ENCODE measurements at places on chromosomes 1 and 21.

DNA sequence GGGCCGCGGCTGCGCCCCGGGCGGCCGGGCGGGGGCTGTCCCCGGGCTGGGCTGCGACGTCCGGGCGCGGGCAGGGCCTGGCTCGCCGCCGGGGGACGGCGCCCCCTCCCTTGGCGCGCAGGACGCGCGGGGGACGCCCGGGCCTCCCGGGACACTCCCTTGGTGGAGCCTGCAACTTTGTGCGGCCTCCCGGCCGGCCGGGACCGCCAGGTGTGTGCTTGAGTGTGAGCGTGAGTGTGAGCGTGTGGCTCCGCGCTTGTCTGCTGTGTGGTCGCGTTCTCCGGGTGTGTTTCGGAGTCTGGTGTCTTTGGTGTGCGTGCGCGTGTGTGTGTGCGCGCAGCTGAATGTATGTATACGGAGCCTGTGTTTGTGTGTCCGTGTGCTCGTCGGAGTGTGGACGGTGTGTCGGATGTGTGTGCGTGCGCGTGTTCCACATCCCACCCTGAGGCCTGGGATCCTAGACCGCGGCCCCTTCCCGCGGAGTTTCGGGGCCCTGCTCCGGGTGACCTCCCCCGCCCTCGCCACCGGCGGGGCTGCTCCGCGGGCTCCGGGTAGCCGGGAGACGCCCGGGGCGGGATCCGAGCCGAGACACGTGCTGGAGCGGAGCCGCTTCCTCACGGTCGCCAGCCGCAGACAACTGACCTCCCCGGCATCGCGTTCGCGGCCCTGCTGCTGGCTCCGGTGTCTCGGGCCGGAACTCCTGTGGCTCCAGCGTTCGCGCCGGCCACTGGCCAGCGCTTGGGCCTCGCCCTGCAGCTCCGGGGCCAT is 1.7 kb downstream of the PTPRU start:
- DNase-seq, result peak; percentile 46

GRCh38 chr1:30311749-30312148 is 411.6 kb downstream of the MATN1 start:
- no peak for DNase-seq

DNA sequence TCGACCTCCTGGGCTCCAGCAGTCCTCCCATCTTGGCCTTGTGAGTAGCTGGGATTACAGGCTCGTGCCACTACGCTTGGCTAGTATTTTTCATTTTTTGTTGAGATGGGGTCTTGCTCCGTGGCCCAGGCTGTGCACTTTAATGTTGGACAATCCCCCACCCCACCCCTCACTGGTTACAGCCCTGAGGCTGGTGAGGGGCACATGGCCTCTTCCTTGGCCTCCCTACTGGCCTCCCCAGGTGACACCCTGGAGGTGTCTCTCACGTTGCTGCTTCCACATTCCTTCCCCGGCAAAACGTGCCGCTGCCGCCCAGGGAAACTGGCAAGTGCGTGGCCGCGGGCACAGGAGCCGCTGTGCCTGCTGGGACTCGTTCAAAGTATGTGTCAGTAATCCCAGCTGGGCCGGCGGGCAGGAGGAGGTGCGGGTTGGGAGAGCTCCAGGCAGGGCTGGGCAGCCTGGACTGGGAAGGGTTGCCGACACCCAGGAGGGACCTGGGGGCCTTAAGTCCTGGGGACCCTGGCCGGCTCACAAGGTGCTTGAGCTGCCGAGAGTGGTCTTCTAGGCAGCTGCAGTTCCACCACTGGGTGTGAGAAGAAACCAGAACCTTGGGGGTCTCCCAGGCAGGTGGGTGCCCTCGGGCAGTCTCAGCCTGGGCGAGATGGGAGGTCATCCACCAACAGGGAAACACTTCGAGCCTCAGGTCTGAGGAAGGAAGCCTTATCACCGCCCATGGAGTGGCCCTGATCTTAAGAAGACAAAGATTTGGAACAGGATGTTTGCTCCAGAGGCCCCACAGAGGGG is 6.5 kb downstream of the WNT3A start:
- no peak for DNase-seq

- no peak for DNase-seq
Observed at GRCh38 chr21:43325968-43326715, 100.8 kb downstream of the SIK1 start.

DNA sequence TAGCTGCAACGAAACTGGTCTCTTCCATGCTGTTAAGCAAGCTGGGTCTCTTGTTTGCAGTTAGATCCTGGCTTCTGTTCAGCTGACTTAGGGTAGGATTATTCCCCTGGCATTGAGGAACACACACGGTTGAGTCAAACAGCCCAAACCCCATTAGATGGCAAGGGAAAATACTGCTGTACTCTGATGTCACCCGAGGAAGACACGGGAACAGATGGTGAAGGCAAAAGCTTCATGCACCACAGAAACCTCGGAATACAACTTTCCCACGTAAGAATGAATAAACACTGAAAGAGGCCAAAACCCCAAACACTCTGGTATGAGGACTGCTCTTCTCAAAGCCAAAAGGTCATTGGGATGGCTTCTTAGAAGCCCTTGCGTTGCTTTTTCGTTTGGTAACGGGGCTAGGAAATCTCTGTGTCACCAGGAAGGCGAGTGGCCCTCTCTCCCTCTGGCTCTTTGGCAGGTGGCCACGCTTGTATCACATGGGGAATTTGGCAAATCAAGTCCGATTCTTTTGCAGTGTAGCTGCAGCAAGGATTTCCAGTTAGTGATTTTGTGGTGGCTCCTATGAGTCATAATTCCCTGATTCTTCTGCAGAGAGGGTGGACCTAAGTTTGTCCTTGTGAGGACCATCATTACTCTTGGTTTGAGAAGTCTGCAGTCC is 16.7 kb upstream of the LYST start:
- peak; percentile 88 for DNase-seq

DNA sequence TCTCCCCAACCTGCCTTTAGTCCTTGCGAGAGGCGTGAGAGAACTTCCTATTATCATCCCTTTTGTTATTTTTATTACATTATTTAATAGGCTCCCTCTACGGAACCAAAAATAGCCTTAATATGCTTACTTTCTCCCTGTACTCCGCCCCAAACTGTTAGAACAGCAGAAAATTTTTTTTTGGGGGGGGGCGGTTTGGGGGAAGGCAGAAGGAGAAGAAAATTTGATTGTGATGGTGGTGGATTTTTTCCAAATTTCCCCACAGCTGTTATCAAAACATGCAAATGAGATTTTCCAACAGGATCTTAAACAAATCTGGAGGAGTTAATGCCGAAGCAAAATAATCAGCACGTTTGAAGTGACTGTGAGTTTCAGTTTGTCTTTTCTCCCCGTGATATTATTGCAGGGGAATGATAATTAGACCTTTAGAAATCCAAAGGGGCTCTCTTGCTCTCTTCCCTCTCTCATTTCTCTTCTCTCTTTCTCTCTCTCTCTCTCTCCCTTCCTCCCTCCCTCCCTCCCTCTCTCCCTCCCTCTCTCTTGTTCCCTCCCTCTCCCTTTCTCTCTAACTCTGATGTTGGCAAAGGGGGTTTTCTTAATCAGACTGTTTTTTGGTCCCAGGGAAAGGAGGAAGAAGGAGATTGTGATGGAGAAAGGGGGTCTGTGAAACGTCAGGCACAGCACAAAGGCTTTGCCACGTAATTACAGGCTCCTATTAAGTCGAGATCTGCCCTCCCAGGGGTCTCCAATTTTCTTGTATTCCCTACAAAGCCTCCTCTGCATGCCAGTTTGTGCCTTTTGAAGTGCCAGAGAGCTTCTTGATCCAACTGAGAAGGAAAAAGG is 1.1 kb upstream of the PRRX1 start:
- DNase-seq, result no peak

DNA sequence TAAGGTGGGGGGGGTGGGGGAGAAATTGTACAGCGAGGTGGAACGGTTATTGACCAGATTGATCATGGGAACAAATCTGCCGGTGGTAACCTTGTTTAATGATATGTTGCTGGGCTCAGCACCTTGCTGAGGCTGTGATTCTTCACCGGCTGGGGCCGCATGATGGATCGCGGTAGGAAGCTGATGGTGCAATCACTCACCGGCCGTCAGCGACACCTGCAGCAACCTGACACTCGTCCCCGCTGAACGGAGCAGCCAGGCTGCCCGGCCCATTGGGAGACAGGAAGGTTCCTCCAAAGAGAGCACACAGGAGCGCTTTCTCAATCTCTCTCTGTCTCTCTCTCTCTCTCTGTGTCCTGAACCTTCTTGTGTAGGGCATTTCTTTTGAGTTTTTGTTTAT is 128.5 kb upstream of the RRP15 start:
- no peak for DNase-seq

DNA sequence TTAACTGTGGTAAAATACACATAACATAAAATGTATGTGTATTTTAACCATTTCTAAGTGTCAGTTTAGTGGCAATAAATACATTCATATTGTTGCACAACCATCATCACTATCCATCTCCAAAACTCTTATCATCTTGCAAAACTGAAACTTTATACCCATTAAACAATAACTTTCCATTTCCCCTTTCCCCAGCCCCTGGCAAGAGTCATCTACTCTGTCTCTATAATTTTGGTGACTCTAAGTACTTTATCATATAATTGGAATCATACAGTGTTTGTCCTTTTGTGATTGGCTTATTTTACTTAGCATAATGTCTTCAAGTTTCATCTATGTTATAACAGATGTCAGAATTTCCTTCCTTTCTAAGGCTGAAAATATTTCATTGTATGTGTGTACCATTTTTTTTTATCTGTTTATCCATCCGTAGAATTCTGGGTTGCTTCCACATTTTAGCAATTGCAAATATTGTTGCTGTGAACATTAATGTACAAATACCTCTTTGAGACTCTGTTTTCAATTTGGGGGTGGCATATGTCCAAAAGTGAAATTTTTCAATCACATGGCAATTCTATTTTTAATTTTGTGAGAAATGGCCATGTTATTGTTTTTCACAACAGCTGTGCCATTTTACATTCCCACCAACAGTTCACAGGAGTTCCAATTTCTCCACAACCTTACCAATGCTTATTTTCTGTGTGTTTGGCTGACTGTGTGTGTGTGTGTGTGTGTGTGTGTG is 153.9 kb upstream of the GORAB start:
- no peak for DNase-seq

DNA sequence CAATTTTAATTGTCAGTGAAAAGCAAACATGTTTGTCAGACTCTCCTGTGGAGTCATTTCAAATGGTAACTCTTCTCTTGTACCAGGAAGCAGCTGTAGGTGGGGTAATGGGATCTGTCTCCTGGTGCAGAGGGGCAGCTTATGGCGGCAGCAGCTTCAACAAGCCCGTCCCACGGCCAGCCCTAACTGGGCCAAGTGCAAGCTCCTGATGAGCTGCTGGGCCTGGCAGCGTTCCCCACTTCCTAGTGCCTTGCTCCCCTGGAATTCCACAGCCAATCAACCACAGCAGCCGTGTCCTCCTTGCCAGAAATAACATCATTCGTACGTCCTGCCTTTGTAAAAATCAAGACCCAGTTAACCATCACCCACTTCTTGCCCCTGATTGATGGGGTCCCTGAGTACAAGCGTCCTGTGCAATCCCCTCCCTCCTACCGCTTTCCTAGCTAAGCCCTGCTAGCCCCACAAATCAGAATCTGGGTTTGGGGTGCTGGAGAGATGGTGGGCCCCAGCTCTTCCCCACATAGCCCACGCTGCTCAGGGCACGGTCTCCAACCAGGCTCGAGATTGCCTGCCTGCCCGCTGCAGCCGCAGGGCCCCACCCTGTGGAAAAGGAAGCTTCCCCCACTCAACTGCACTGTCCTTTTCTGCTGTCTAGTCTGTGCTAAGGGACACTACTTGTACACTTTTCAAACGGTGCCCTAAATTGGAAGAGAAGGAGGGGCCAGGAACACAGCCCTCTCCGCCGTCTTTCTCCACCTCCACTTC is 61.2 kb downstream of the TOR1AIP2 start:
- peak; percentile 43 for DNase-seq

GRCh38 chr1:53559391-53559815 is 100.2 kb downstream of the DMRTB1 start:
- peak; percentile 2 for DNase-seq

GRCh38 chr1:181128592-181129497 is 40.3 kb downstream of the IER5 start:
- DNase-seq, result no peak

DNA sequence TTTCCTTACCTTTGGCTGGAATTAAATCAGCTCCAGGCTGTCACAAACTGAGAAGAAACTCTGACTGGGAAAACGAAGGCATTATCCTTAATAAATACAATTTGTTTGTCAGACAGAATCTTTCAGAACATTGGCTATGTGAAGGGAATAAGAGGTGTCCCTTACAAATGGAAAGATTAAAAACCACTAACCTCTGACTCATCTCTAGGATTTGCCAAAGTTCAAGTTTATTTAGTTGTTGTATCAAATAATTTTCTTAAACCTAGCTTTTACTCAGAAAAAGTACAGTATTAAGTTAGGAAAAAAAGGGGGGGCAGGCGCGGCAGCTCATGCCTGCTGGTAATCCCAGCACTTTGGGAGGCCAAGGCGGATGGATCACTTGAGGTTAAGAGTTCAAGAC is 15.7 kb downstream of the SERTAD4 start:
- no peak for DNase-seq

DNA sequence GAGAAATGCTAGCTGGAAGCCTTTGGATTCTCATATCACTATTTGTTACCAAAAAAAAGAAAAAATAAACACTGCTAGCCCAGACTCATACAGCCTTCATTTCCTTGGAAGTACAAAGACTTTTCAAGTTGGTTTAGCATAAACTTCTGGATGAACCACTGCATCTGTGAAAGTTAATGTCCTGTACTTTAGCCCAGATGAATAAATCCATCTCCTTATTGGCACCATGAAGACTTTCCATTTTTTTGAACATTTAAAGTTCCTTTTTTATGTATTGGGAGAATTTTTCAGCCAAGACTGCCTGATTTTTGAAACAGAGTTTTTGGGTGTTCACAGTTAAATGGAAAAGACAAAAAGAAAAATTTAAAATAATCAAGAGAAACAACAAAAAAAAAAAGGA is 184.0 kb upstream of the C1orf87 start:
- DNase-seq, result no peak

DNA sequence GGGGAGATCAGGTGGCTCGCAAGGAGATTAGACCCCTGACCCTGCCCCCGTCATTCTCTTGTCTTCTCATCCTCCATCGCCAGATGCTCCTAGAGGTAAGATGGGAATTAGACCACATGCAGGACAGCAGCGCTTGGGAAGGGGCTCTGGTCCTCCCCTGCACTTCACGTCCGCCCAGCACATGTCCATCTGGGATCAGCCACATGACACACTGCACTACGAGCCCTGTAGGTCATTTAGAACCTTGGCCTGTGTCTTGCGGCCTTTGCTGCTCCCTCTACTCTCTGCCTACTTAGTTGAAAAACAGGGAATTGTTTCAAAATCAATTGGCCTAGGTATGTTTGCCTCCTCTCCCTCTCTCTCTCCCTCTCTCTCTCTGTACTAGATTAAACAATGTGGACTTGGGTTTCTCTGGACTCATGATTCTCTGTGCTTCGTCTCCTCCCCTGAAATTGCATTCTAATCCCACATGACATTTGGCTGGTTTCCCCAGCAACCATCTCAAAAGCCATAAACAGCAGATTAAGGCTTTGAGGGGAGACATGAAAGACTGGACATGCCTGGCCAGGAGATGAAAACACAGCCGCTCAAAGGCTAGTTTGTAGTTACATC is 3.8 kb upstream of the NCMAP start:
- DNase-seq, result no peak

- DNase-seq, result no peak
Observed at GRCh38 chr1:85184245-85184644, 16.6 kb downstream of the SYDE2 start.

- DNase-seq, result no peak
Observed at GRCh38 chr21:37341254-37341960, 25.2 kb upstream of the DYRK1A start.

GRCh38 chr1:41888756-41889155 is 30.0 kb downstream of the HIVEP3 start:
- DNase-seq, result no peak

- DNase-seq, result no peak
Observed at GRCh38 chr1:91596474-91596873, 95.8 kb downstream of the CDC7 start.

GRCh38 chr1:38487396-38487795 is 372.2 kb downstream of the RRAGC start:
- no peak for DNase-seq

All from body of pancreas (tissue), 4 donors.